SK-N-MC (cell line): ENCODE measurements at places on chromosomes 7 and 10.
A peak's percentile ranks its signal among the peaks of the same experiment; 100 is the strongest.

DNA sequence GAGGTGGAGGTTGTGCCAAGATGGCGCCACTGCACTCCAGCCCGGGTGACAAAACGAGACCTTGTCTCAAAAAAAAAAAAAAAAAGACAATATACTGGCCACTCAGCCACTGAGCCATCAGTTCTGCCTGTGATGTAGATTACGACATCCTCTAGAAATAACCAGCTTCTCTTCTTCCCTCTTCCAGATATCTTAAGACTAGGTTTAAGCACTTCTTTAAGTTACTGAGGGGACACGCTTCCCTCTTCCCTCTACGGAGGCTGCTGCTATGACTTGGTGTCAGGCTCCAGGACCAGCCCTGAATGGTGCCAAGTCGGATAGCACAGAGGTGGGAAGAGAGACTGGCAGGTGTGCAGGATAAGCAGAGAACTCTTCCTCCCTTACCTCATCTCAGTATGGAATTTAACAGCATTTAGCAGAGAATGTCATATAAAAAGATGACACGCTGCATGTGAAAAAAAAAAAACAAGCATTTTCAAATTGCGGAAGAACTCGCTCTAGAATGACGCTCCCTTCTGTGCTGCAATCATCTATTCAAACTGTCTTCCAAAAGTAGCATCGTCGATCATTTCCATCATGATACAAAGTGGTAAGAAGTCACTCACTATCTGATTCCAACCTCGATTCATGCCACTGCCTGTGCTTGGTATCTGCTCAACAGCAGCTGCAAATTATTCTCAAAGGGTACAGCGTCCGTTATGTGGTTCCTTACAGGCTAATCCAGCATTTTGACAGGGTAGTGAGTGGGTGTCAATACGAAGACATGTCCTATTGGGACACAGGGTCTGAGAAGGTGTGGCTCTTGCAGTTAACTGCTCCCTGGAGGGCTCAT, 13.8 kb downstream of the DAGLB start:
- no peak for DNase-seq

- DNase-seq = no peak
Measured at GRCh38 chr7:144653449-144653848, 182.4 kb downstream of the TPK1 start.

DNA sequence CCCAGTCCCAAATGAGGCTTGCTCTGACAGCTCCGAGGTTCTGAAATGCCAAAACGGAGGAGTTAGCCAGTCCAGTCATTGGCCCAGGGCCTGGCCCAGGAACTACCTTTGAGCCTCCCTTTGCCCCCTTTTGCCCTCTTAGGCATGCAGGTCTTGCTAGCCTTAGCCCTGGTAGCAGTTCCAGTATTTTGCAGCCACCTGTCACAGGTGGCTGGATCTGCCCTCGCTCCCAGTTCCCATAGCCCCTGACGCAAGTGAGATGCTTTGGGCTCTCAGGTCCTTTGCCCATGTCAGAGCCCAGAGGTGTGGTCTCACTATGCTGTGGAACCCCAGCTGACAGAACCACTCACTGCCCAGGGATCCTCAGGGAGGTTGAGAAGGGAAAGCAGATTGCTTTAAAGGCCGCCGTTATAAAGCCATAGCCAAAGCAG, 42.0 kb downstream of the GPRIN2 start:
- DNase-seq = no peak

DNA sequence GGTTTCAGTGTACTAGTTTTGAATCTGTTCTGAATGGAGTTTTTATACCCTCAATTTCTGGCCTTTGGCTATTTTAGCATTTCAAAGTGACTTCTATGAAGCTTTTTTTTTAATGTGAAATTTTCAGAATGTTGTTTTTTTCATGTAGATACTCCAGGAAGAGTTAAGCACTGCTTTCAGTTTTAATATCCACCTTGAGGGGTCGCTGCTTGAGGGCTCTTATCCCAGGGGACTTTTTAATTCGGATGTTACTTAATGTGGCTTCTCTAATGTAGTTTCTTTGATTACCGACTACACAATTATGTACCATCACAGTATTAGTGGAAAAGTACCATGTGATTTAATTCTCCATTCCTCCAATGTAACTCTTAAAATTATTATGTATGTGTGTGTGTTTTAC, 5.2 kb downstream of the IFIT5 start:
- peak; percentile 10 for DNase-seq

- DNase-seq = no peak
Measured at GRCh38 chr10:70174058-70174741, 3.9 kb upstream of the SAR1A start.

GRCh38 chr7:141103847-141104429, 30.1 kb downstream of the TMEM178B start:
- DNase-seq = no peak
